ENCODE measurements at places on chromosomes 6 and 20. TPM values are rescaled to one million over a fixed set of nuclear protein-coding genes. Genes with fewer than 3 reads are reported as not detected.

GRCh38 chr6:150573041-150573681 lies 26.5 kb upstream of the PLEKHG1 start:
- DNase-seq, result no peak

DNA sequence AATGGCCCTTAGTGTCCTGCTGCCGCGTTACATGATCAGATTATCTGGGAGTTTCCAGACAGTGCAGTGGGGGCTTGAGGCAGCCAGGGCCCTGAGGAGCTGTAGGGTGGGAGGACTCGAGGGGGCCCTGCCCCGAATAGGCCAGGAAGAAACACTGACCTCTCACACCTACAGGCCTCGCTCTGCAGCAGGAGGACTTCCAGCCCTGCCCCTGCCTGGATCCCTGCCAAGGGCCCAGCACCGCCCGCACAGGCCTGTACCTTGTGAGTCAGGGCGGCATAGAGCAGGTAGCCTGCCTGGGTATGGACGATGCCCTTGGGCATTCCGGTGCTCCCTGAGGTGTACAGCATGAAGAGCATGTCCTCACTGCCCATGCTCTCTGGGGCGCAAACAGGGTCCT lies 30.1 kb upstream of the APMAP start:
- DNase-seq, result no peak

GRCh38 chr20:52649727-52650126 lies 322.4 kb upstream of the TSHZ2 start:
- DNase-seq, result no peak

- no peak for DNase-seq
Observed at GRCh38 chr6:36967757-36968156, 13.2 kb downstream of the PI16 start.

DNA sequence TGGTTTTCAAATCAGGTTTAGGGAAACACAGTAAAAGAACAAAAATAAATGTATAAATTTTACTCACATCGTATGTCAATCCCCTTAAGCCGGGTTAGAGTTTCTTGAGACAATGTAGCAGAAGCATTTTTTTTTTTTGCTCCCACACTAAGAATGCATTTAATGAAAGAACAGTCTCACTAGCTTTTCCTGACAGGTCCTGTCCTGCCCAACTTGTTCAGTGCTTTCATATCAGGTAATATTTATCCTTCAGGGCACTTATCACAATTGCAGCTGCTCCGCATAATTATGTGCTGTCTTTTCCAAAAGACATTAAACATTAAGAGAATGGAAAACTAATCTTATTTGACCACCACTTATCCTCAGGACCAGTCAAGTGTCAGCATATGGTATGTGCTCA lies 632.0 kb downstream of the HTR1B start:
- DNase-seq, result no peak

GRCh38 chr6:87357479-87358196 lies 13.0 kb downstream of the C6orf163 start:
- no peak for DNase-seq

DNA sequence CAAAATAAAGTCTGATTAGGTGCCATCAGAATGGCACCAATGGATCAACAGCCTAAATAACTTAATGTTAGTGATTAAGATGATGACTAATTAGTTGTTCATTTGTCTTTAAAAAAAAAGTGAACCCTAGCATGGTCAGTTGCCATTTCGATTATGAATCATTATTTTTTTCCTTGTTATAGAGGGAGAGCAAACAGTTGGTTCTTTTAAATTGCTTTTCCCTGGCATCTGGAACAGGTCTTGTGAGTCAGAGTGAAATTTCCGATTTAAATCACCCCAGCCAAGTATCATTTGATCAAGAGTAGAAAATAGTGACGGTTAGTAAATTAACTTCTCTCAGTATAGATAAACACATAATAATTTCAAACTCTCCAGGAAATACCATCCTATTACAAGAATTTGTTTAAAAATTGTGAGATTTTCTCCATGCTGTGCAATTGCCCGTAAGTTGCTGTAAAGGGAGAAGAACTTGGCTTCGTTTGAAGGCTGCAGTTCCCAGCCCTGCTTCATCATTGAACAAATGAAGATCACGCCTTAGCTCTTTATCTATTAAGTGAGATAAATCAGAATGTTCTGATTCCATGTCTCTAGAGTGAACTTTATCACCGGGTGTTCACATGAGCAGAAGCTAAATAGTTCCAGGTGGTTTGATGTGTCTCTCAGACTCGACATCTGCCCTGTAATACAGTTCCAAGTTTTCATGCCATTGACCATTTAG lies 741.3 kb downstream of the DOK5 start:
- no peak for DNase-seq

DNA sequence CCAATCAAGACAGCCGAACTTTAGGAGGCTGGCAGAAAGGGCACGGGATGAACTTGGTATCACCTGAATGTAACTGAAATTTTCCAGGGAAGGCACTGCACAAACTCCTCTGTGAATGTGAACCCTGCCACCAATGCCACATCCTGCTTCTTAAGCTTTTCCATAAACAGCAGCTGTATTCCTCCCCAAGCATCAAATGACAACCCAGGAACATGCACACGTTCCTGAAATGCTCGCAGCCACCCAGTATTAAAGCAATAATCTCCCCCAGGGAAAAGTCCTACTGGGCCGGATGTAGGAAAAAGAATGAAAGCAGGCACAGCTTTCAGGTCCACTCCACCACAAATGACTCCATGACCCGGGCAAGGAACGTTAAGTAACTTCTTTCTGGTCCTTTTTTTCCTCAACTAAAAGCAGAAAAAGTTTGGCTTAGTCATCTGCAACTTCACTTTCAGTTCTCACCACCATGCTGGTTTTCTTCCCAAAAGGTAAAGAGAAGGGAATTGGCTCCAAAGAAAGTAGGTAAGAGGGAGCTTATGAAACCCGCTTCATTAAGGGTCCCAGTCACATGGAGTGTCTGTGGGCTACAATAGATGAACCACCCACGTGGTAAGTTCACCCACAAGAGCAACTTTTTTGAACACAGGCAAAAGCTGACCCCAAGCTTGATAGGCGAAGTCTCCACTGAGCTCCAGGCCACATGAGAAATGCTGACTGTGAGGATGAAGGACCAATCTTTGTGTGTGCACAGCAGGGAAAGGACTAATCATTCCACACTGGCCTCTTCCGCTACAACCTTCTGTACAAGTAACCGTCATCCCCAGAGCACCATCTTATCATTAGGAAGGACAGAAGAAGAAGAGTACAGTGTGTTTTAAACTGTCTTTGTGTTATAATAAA lies 90.1 kb downstream of the HIVEP2 start:
- DNase-seq, result no peak

BCAS4 gene
- 18.9 TPM for total RNA-seq

TTLL9 gene
- total RNA-seq, result not detected

Data from HCT116 (cell line).